ENCODE measurements at places on chromosomes 16 and 17.

DNA sequence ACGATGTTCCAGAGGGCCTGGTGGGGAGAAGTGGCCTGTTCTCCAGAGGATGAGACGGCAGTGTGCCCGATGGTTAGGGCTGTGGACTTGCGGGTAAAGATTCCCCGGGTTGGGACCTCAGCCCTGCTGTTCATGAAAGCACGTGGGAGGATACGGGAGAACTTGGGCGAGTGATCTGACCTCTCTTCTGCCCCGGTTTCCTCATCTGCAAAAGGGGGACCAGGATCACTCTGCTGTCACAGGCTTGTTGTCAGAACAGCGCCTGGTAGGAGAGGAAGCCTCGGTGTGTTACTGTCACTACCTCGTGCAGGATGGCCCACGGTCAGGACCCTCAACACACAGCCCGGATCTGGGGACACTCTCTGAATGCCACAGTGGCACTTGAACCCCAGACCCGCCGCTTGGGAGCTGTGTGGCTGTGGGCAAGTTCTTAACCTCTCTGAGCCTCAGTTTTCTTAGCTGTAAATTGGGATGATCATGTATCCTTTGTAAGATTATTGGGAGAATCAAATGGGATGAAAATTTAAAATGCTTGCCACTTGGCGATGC is 85.6 kb upstream of the CDC42EP4 start:
- DNase-seq = no peak

DNA sequence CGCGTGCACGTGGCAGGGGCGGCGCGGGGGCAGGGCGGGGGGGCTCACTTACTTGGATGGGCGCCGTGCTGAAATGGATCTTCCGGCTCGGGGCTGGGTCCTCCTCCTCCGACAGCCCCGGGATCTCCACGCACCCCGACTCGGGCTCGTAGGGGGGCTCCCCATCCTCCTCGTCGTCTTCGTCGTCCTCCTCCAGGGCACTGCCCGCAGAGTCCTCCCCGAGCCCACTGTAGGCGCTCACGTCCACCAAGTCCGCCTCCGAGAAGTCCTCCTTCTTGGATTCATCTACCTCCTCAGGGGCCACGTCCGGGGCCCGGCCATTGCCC is 1.4 kb downstream of the PPP1R9B start:
- no peak for DNase-seq

GRCh38 chr17:56602292-56603130 is 9.0 kb downstream of the NOG start:
- DNase-seq = no peak

DNA sequence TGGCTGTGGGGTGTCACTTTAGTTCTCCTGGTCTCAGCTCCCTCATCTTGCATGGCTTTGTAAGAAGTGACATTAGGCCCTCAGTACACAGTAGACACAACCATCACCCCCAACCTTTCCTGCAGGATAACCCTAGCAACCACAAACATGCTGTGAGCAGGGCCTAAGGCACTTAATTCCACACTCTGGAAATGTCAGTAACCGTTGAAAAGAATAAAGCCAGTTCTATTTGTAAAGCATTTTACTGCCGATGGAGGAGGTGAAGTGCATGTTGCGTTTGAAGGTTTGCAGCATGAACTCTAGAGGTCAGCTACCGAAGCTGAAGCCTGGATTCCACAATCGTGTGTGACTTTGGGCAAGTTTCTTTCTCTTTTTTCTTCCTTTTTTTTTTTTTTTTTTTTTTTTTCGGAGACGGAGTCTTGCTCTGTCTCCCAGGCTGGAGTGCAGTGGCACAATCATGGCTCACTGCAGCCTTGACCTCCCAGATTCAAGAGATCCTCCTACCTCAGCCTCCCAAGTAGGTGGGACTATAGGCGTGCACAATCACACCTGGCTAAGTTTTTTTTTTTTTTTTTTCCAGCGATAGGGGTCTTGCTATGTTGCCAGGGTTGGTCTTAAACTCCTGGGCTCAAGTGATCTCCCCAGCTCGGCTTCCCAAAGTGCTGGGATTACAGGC is 26.1 kb upstream of the TOB1 start:
- no peak for DNase-seq

DNA sequence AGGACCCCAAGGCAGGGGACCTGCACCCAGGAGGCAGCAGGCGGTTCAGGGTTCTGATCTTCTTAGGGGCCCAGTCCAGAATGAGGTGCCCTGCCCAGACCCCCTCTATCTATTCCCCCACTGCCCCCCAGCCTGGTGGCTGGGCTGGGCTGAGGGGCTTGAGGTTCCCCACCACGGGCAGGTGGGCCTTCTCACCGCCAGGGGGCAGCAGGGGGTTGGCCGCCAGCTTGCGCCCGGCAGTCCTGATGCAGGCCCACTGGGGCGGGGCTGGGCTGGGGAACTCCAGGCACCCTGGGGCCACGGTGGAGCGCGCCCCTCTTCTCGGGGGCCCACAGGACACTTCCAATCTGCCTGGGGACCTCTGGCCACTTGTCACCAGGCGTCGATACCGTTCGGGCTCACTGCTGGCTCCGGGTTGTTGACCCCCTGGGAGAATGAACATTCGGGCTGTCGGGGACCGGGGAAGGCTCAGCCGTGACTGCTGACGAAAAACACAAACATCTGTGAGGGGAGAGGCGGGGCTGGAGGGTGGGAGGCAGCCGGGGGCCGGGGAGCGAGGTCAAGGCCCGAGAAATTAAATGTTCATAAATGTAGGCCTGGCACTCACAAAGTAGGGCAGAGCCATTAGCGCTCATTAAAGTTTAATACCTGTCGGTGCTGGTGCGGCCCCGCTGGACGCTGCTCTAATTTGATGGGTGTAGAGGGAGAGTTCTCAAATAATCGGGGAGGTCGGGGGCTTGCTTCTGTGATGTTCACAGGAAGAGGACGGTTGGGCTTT is 219.3 kb upstream of the GSE1 start:
- peak; percentile 55 for DNase-seq

- DNase-seq = peak; percentile 56
These were observed 246.6 kb upstream of the RPL38 start for GRCh38 chr17:73956595-73957465.

GRCh38 chr16:81254922-81255526 is 16.5 kb downstream of the BCO1 start:
- no peak for DNase-seq
